ENCODE measurements at places on chromosomes 11 and 22.
A peak's percentile ranks its signal among the peaks of the same experiment; 100 is the strongest.

DNA sequence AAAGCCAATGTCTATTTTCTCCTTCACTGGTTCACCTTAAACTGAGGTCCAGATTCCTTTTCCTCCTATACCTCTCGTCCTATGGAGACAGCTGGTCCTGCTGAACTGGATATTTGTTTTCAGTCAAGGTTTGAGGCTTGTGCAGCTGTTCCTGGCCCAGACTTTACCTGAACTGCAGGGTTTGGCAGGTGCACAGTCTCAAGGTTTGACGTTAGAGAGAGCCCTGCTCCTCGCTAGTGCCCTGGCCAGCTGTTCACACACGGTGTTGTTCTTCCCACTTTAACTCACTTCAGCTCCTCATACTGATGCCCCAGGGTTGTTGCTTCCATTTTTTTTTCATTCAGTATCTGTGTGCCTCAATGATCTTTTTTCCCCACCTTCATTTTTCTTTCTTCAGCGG, 74.0 kb upstream of the TTC12 start:
- DNase-seq = no peak

- DNase-seq = no peak
These were observed 63.6 kb upstream of the PPARA start for GRCh38 chr22:46086577-46087335.

- DNase-seq = no peak
These were observed 50.9 kb upstream of the LINC01488 start for GRCh38 chr11:69430566-69430965.

DNA sequence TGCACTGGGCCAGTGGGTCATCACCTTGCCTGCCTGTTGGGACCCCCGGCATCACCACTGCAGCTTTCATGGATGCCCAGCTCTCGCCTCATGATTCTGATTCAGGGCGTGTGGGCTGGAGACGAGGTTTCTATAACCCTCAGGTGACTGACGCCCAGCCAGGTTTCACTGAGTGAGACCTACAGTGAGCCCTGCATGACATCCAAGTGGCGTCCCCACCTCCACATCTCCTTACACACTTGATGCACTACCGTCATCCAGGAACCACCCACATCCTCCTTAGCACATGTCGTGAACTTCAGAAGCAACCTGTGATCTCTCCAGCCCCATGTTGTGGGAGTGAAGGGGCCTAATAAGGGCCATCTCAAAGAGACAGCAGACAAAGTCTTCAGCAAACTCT, 257.5 kb downstream of the CTTN start:
- no peak for DNase-seq

DNA sequence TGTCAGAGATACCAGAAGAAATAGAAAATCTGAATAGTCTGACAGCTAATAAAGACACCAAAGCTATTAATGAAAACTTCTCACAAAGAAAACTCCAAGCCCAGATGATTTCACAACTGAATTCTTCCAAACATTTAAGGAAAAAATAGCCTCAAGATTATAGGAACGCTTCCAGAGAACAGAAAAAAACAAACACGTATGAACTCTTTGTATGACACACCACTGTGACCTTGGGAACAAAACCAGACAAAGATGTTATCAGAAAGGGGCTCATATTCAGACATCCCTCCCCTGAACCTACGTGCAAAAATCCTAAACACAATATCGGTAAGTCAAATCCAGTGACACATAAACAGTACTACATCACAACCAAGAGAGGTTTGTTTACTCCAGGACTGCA, 23.5 kb downstream of the CERK start:
- no peak for DNase-seq

- no peak for DNase-seq
These were observed 22.1 kb upstream of the FGF3 start for GRCh38 chr11:69841170-69841858.

- DNase-seq = no peak
These were observed 34.7 kb upstream of the WNT7B start for GRCh38 chr22:46011627-46012181.

- DNase-seq = no peak
These were observed 13.3 kb downstream of the FAM83F start for GRCh38 chr22:40007853-40008710.

DNA sequence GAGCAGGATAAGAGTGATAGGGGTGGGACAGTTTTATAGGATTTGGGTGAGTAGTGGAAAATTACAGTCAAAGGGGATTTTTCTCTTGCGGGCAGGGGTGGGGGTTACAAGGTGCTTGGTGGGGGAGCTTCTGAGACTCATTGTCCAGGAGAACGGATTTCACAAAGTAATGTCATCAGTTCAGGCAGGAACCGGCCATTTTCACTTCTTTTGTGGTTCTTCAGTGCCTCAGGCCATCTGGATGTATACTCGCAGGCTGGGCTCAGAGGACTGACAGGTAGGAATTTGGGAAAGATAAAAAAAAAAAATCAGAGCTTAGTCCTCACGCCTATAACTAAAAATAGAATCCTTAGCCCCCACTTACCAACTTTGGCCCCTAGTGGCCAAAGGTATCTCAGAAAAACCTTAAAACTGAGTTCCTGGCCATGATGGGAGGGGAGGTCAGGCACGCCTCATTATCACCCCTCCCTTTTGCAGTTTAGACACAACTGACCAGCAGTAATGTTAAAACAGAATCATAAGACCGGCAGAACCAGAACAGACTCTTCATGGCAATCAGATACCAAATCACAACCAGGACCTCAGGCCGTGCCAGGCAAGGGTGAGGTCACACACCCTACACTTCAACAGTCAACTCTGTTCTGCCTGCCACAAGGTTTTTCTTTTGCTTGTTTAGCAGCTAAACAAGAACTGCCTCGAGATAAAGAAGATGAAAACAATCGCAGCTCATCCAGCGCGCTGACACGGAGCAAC, 8.9 kb upstream of the APOBEC3G start:
- DNase-seq = no peak

DNA sequence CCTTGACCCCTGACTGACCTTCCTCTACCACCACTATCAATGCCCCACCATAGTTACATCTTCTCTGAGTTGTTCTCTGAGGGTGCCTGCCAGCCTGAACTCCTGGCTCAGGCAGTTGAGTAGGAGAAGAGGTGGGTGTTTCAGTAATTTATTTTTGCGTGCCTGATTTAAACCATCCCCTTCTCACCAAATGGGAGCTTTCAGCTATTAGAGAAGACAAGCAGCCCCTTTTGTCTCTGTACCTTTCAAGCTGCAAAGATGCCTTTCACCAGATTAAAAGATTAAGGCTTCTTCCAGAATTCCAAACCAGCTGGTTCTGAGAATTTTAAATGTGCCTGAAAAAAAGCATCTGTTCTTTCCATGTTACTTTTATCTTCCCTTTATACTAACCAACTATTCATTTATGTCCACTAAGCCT, 223.8 kb downstream of the FAM76B start:
- DNase-seq = no peak

DNA sequence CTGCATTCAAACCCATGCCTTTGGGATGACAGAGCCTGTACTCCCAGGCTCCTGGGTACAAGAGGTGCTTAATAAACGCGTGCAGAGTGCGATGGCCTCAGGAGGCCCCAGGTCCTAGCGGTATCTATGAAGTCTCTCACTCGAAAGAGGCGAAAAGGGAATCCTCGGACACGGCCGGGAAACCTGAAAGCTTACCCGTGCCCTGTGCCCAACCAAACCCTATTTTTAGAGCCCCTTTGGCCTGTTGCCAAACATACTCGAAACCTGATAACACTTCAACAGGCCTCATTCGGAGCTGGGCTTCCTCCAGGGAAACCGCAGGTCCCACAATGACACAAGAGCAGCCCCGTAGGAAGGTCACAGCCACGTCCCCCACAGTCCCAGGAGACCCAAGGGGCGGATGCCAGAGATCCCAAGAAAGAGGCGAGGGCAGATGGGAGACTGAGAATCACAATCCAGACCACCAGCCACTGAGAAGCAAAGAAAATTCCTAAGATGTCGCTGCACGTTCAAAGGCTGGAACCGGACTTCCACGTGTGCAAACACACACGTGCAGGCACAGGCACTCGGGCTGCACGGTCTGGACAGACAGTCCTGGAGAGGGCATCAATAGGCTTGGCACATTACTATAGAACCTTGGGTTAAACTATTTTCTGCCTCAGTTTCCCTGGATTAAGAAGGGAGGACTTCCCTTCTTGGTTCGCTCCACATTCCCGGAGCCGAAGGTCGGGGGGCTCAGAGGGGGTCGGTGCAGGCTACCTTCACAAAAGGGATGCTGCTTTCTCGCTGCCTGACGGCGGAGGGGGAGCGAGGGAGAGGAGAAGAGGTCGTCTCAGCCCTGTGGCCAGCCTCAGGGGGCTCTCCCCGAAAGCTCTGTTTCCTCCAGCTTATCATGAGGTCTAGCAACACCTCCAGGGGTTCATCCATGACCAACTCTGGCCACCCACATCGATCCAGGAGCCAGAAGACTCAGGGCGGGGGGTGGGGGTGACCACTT, 8.2 kb downstream of the PDGFB start:
- DNase-seq = peak; percentile 37

DNA sequence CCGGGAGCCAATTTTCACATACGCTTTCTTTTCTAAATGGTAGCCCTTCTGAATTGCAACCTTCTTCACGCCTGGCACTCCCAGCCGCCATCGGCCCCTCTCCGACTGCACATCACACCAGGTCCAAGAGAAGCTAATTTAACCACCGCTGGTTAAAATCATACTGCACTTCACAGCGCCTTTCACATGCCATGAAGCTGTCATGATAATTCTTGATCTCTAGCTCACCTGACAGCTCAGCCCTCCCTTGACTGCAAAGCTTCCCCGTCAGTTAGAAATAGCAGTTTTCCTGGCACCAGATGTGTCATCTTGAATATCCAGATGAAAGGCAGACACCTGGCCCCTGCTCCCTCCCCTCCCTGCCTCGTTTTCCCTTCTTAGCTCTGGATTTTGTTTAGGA, 101.4 kb downstream of the ARL14EP start:
- DNase-seq = no peak

GRCh38 chr11:95505927-95506426, 275.0 kb upstream of the SESN3 start:
- no peak for DNase-seq

DNA sequence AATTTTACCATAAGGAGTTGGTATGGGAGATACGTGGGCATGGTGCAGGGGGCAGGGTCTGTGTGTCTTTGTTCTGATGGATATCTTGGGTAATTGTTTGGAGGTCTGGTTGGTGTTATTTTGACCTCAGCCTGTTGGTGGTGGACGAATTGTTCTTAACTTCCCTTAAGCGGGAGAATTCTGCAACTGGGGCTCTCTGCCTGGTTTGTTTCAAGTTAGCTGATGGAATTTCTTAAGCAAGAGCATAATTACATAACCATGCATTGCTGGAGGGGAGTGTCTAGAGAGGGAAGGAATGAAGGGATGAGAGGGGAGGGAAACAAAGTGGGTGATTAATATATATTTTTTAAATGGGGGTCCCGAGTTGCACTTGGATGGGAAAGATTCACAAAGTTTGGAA, 908.5 kb upstream of the RAG2 start:
- no peak for DNase-seq

DNA sequence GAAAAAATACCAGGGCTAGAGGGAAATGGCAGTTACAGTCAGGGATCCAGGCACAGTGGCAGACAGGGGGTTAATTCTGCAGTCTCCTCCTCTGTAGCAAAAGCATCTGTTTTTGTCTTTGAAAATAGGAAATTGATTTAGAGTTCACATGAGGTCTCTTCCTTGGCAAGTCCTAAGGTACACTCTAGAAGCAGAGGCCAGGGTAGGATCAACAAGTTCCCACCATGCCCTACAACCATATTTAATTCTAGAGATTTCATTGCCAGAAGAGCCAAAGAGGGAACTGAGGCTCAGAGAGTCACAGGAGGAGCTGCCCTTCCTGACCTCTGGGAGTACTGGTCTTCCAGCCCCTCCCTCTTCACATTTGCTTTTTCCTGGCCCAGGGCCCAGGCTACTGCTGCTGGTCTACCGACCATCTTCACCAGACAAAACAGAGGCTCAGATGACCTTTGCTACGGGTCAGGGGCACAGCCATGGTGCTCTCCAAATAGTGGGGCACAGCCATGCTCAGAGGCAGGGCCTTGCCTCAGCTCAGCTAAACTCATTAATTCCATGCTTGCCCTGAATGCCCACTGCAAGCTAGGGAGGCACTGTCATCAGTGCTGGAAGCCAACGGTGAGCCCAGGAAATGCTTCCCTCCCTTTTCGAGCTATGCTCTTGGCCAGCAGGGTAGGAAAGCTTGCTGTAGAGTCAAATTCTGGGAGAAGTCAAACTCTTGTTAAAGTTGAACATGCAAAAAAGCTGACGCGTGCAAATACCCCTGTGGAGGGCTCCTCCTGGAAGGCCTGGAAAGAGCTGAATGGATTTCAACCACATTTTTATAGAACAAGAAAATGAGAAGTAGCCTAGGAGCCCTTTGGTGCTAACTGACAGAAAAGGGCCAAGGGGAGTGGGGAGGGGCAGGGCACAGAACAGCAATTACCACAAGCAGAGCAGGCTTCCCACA, 11.7 kb upstream of the CHRM4 start:
- no peak for DNase-seq
